ENCODE measurements at places on chromosomes 3 and 15.
A peak's percentile ranks its signal among the peaks of the same experiment; 100 is the strongest.

GRCh38 chr3:317012-317411, 120.4 kb downstream of the CHL1 start:
- no peak for DNase-seq

DNA sequence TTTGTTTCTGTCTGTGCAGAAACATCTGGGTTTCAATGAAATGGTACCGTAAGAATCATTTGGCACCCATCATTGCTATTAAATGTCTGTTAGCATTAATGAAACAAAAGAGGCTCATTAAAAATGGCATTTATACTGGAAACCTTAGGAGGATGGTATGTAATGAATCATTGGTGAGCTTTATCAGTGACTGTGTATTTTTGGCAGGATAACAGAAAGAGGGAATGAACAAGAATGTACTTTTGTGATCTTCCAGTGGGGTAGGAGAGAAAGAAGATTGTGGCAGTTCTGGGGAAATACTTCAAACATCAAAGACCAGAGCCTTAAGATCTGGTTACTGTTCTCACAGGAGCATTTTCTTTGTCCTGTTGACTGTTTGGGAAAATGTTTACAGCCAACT, 4.7 kb upstream of the DCBLD2 start:
- no peak for DNase-seq

- no peak for DNase-seq
These were observed 32.6 kb upstream of the DCP1A start for GRCh38 chr3:53379898-53380297.

DNA sequence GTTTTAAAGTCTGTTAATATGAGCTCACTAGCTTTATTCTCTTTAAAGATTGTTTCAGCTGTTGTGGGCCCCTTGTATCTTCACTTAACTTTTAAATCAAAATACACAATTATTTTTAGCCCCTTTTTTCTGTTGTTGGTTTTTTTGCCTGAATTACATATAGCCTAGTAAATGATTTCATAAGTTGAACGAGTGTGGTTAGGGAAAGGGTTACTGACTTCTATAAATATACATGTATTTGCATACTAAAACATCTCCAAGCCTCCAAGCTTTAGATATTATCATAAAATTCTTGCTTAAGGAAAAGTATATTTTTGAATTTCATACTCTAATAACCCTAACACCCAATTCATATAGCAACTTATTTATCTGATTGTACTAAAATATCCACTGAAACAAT, 73.2 kb upstream of the ARL6 start:
- DNase-seq = no peak

- DNase-seq = no peak
These were observed 345.7 kb downstream of the CNTN3 start for GRCh38 chr3:74268753-74269152.

- no peak for DNase-seq
These were observed 24.5 kb upstream of the LIPC start for GRCh38 chr15:58407236-58407775.

- DNase-seq = no peak
These were observed 1362.8 kb downstream of the ROBO2 start for GRCh38 chr3:78402720-78403119.

DNA sequence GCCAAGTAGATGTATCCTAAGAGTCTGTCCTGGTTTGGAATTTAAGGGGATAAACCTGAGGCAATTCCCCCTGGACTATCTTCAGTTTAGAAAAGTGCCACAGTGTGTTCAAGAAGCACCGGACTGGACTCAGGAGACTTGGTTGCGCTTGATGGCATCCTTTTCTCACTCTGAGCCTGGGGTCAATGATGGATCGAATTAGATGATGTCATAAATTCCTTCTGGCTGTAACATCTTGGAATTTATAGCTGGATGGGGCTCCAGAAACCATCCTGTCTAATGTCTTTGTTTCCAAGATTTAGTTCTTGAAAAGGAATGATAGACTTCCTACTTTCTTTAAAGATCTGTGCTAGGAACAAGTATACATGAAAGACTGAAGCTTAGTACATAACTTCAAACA, 280.6 kb downstream of the LPP start:
- no peak for DNase-seq

GRCh38 chr15:32828507-32829186, 110.8 kb downstream of the GREM1 start:
- no peak for DNase-seq

GRCh38 chr3:26522919-26523318, 99.7 kb upstream of the LRRC3B start:
- no peak for DNase-seq

GRCh38 chr3:113084777-113085176, 94.0 kb downstream of the GTPBP8 start:
- DNase-seq = no peak

- peak; percentile 59 for DNase-seq
These were observed 1.5 kb upstream of the RBM15B start for GRCh38 chr3:51389423-51390183.

DNA sequence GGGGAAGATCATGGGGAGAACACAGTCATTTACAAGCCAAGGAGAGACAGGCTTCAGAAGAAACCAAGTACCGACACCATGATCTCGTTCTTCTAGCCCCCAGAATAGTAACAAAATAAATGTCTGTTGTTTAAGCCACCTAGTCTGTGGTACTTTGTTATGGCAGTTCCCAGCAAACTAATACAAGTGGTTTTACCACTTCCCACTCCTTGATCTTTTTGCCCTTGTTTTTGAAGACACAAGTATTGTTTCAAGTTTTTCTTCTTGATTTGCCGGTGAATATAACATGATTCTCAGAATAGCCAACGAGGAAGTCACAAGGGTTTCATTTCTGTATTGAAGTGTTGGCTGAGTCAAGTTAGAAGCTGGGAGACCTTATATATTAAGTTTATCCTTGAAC, 220.3 kb downstream of the SOX2 start:
- no peak for DNase-seq

- DNase-seq = no peak
These were observed 194.7 kb downstream of the LPP start for GRCh38 chr3:188348435-188349244.

GRCh38 chr3:32467333-32468070, 35.1 kb downstream of the CMTM6 start:
- DNase-seq = peak; percentile 86

DNA sequence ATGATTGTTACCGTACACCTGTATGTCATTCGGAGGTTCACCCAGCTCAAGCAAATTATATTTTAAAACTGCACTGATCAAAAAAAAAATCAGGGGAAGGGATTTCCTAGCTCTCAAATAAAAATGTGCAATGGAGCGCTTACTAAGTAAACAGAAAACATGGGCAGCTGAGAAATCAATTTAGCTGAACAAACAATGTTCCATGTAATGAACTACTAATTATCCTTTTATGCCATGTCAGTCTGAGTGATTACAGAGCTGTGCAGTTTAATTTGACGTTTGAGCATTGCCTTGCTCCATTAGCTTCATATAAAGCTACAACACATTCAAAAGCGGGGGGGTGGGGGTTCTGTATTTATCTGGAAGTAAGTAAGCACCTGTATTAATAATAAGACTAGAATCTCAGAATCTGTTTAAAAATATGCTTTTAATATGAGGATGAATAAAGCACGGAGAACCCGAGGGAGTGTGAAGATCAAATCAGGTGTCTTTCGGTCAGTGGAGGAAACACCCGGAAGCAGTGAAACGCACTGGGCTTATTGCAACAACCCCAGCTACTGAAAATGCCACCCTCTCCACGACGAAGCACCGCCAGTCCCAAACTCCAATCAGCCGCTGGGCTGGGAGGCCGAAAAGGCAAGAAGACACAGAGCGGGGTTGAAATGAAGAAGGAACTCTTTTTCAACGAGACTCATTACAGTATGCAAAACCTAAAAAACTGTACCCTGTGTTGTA, 196.5 kb upstream of the ATP11B start:
- no peak for DNase-seq

DNA sequence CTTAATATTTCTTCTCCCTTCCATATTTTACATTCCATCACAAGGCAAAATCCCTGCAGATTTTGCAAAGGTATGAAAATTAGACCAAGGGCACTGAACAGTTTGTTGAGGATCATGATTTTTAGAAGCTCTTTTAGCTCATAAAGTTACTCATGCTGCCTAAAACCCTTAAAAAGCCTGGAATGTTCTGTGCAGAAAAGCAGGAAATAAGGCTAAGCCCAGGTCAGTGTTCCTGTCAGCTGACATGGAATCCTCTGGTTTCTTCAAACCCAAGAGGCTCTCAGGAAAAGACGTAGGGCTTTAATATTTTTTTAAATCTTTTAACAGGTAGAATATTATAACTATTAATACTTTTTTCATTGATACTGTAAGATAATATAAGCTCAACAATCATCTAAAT, 8.2 kb downstream of the CBLB start:
- DNase-seq = no peak

DNA sequence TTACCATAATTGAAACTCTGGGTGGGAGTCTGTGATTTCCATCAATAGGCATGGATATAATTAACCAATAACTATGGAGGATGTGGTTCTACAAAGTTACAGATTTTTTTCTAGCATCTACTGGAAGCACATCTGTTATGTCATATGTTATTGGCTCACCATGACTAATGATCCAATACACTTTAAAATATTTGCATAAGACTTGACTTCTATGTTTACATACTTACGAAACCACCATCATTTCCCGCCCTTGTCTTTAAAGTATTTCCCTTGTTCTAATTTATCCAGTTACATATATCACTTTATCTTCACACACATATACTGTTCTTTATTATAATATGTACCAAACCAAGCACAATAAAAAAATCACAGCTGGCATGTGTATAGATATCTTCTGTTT, 380.3 kb upstream of the CBLB start:
- no peak for DNase-seq

GRCh38 chr15:87871731-87872320, 384.7 kb downstream of the NTRK3 start:
- no peak for DNase-seq

GRCh38 chr3:72309661-72310418, 524.9 kb upstream of the PROK2 start:
- no peak for DNase-seq

- no peak for DNase-seq
These were observed 892 bp downstream of the NMD3 start for GRCh38 chr3:161221806-161222600.

- no peak for DNase-seq
These were observed 101.9 kb downstream of the SERPINI1 start for GRCh38 chr3:167837466-167837865.

- DNase-seq = no peak
These were observed 57.8 kb downstream of the NCEH1 start for GRCh38 chr3:172653004-172653572.

GRCh38 chr3:118782755-118783202, 251.9 kb downstream of the IGSF11 start:
- DNase-seq = no peak

DNA sequence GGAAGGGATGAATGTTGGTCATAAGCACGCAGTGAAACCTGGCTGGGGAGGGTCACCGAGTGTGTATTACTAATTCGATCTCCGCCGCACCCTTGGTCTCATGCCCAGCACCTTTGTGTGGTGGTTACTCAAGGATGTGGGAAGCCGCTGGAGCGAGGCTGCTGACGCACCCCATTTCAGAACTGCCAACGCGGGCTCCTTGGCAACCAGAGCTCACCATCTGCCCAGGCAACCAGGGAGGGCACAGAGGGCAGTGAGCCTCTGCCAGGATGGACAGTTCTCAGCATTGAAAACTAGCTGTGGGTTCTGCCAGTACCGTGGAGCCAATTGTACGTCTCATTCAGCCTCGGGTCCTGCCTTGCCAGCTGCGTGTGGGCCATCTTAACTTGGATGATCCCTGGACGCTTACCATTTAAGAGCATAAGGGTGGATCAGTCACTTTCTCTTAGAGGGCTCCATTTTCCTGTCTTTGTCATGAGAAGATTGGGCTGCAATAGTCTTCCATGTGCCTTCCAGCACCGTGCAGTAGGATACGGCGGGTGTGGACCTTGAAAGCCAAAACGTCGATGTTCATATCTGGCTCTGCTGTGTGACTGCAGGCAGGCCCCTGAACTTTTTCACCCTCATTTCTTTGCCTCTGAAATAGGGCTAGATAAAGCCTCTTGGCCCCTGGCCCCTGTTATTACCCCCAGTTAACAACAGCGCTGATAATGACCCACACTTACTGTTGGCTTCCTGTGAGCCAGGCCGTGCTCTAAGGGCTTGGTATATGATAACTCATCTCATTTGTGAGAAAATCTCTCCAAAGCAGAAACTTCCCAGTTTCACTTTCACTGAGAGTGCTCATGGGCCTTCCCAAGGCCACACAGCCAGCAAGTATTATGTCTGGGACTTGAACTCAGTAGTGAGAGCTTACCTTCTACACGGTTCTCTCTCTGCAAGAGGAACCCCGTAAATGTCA, 238.8 kb downstream of the OPA1 start:
- DNase-seq = no peak

DNA sequence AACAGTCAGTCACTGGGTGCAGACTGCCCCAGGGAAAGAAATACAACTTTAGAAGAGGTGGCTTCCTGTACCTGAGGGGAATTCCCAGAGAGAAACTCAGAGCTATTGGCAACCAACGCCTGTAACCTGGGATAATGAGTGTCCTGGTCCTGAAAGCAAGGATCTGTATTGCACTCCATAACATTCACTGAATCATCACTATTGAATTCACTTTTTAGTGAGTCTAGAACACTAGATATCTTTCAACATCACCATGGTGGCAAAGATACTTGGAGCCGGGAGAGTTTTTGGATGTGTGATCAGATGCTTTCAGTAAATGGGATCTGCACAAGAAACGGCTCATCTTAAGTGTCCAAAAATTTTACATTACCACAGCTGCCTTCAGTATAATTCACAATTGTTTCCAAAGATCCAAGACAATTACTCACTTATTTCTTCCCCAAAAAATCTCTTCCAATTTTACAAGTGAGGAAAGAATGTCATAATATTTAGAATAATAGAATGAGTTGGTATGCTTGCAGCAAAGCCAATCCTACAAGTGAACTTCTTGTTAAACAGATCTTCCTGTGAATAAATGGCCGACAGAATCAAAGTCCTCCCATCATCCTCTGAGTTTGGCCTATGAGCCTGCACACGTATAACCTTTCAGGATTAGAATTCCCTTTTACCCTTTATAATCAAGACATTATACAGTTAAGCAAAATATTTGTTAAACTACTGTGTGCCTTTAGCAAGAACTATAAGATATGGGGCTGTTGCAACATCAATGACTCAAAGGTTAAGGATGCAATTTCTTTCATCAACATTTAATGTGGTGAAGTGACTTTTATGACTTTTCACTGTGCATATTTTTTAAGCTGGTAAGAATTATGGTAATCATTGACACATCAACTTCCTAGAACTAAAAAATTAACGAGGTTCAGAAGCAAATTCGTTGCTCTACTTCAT, 243.3 kb upstream of the COL8A1 start:
- DNase-seq = no peak

DNA sequence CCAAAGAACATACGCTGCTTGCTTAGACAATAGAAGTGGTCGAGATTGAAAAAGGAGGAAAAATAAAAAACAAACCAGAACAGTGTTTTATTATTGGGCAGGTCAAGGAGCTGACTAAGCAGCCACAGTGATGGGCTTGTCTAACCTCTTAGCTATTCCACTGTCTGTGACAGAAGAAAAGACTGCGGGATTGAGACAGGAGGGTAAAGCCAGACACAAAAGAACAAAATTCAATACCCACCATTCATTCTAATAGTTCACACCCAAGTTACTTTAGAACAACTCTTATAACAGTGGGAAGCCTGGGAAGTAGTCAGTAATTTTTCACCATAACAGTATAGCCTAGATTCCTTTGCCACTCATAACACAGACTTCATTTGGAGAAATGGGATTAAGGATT, 435.4 kb downstream of the MFSD1 start:
- no peak for DNase-seq

- no peak for DNase-seq
These were observed 169.9 kb downstream of the XXYLT1 start for GRCh38 chr3:195101001-195101583.

- no peak for DNase-seq
These were observed 158.3 kb upstream of the WNT5A start for GRCh38 chr3:55645422-55645821.

GRCh38 chr3:134337071-134337482, 37.2 kb downstream of the AMOTL2 start:
- no peak for DNase-seq

Data from activated T-cell treated with anti-CD3 and anti-CD28 coated beads, Interleukin-2, amount 50 U/mL, for 1 hour (primary cell).